ENCODE measurements at places on chromosomes 3 and 15.

GRCh38 chr3:2927259-2927658, 182.9 kb downstream of the IL5RA start:
- no peak for DNase-seq

DNA sequence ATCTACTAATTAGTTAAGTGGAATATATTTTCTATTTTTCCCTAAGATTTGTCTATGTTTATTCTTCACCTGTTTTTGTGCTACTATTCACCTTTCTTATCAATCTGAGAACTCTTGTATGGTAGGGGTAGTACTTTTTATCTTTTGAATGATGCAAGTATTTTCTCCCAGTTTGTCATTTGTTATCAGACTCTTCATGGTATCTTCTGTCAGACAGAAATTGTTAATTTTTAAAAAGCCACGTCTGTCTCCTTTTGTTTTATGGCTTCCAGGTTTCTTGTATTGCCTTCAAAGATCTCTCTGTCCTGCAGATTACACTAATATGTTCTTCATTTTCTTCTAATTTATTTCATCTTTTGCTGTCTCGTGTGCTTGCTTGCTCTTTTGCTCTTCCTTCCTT, 184.3 kb downstream of the PCCB start:
- no peak for DNase-seq

- no peak for DNase-seq
Observed at GRCh38 chr3:106740116-106740515, 637.1 kb upstream of the CCDC54 start.

GRCh38 chr15:94417501-94418293, 186.3 kb downstream of the MCTP2 start:
- DNase-seq: no peak

GRCh38 chr15:90301707-90302300, 36.3 kb downstream of the NGRN start:
- no peak for DNase-seq

DNA sequence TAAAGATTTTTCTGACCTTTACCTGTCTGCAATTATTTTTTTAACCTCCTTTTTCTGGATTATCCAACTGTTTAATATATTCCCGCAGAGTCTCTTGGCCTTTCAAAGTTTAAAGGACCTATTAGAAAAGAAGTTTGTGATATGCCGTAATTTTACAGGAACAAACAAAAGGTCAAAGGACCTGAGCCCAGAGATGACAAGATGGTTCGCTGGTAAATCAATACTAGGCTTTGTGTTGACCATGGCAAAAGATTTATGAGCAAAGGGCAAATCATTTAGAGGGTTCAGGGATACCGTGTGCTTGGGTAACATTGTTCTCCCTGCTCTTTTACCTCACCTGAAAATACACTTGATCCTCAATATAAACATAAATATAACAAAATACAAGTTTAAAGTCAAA, 923.5 kb downstream of the ROBO1 start:
- DNase-seq: no peak

- no peak for DNase-seq
Observed at GRCh38 chr3:86951322-86951721, 39.6 kb downstream of the VGLL3 start.

GRCh38 chr15:32867313-32867626, 149.5 kb downstream of the GREM1 start:
- no peak for DNase-seq

DNA sequence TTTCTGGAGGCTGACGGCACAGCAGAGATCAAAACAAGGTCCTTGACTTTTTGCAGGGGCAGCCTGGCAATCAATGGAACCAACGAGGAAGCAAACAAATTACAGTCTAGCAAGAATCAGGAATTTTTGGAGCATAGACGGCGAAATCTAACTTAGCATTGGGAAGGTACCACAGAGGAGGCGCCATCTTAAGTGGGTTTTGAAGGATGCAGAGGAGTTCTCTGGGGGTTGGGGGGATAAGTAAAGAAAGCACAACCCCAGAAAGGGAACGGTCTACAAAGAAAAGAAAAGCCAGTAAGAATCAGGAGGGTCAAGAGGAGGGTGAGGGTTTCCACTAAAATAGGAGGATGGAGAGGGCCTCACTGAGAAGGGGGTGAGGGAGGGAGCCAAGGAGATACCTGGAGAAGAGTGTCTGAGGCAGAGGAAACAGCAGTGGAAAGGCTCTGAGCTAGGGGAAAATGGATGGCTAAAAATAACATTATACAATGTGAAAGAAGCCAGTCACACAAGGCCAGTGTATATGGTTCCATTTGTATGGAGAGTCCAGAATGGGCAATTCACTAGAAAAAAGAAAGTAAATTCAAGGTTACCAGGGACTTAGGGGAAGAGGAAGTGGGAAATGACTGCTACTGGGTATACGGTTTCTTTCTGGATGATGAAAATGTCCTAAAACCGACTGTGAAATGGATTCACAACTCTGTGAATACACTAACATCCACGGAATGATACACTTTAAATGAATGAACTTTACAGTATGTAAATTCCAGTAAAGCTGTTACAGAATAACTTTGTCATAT, 25.2 kb upstream of the IQSEC1 start:
- DNase-seq: no peak

GRCh38 chr3:11969986-11970385, 34.2 kb upstream of the SYN2 start:
- DNase-seq: no peak

GRCh38 chr3:156038869-156039268, 81.5 kb upstream of the KCNAB1 start:
- no peak for DNase-seq

DNA sequence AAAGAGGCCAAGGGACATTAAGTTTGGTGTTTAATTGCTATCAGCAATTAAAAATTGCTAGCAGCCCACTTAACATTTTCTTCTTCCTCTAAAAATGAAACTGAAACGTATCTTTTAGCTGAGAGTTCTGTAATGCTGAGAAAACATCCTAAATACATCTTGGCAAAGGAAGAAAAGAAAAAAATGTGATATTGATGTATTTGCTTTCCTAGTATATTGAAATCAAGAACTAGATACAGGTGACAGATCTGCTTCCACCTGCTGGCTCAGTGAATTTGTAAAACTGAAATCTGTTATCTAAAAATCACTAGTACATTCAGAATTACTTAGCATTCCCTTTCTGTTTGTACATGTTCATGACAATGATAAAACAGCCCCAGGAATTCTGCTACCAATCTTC, 283.2 kb downstream of the ZBTB20 start:
- no peak for DNase-seq

- DNase-seq: no peak
Observed at GRCh38 chr3:195057716-195058115, 213.2 kb downstream of the XXYLT1 start.

GRCh38 chr3:46852334-46852720, 10.9 kb downstream of the MYL3 start:
- no peak for DNase-seq

- DNase-seq: no peak
Observed at GRCh38 chr15:76336254-76337058, at the start of gene ISL2. TSS of gene ISL2 (plus strand) at chr15:76336773. CDS start at chr15:76336884, 111 bp downstream.

DNA sequence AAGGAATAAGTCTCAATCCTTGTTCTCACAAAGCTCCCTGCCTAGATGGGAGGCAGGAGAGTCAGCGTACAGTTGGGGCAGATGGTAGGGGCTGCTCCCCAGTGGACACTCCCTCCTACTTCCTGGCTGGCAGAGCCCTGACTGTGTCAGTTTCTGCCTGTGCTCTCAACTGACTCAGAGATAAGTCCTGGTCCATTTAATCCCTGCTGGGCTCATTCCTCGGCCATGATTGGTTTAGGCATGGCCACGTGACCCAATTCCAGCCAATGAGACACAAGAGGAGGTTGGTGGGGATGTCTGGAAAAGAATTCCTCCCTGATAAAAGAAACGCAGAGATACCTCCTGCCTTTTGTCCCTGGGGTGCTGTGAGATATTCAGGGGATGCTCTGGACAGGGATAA, 118.1 kb upstream of the SLC6A11 start:
- DNase-seq: no peak

GRCh38 chr15:71219645-71220044, 104.4 kb downstream of the THSD4 start:
- DNase-seq: no peak

DNA sequence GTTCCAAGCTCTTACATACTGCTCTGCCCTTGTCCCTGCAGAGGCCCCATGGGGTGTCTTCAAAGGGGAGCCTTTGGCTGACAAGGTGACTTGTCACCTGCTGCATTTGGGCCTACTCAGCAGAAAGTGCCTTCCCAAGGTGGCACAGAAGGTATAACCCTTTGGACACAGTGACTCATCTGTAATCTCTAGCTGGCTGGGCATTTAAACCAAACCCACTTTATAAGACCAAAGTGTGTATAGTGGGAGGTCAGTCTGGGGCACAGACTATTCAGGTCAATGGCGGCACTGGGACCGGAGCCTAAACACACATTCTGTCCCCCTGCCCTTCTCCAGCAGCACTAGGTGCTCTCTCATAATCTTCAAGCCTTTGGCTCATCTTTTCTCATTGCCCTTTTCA, 35.1 kb downstream of the GJD2 start:
- no peak for DNase-seq

DNA sequence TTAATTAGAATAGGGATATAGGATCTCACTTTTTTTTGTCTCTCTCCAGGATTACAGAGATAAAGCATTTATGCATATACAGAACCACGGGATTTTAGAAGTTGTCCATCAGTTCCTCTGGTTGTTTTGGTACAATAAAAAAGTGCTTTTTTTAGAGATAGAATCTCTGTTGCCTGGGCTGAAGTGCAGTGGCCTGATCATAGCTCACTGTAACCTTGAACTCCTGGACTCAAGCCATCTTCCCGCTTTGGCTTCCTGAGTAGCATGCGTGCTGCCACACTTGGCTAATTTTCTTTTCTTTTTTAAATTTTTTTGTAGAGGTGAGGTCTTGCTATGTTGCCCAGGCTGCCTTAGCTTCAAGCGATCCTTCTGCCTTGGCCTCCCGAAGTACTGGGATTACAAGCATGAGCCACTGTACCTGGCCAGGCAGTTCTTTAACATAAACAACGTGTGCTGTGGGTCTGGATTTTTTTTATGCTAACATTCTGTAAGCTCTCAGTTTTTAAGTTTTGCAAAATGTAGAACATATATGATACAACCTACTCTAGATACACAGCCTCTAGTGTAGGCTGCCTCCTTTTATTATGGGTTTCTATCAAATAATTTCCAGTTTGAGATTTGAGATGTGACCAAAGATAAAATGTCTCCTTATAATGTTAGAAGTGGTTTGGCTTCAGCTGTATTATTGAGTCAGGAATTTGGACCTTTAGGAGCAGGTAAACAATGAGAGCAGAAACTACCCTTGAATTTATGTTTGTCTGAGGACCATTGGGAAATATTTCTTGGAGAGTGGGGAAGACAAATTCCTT, 57.4 kb upstream of the ULK4 start:
- DNase-seq: no peak

DNA sequence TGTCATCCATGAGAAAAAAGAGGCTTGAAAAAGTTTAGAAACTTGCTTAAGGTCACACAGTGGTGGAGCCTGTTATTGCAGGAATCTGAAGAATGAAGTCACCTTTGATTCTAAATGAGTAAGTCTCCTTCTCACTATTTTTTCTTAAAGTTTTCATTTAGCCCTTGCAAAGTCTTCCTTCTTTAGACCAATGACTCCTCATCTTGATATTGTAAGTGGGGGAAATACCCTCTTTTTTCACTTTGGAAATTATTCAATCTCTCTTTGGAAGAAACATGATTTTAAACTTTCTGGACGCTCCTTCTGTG, 787 bp upstream of the SLMAP start:
- DNase-seq: no peak

DNA sequence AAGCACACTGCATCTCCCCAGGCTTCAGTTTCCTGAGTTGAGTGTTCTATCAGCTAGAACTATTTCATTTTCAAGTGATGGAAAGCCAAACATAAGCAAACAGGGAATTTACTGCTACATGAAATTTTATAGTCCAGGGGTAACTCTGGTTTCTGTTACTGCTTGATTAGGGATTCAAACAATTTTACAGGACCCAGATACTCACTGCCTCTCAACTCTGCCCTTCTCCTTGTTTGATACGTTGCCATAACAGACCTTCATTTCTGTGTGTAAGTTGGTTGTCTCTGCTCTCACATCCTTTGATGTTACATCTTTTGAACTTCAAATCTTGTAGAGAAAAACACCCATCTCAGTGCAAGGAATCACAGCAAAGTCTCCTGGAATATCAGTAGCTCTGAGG, 572.7 kb downstream of the UNC13C start:
- DNase-seq: no peak

DNA sequence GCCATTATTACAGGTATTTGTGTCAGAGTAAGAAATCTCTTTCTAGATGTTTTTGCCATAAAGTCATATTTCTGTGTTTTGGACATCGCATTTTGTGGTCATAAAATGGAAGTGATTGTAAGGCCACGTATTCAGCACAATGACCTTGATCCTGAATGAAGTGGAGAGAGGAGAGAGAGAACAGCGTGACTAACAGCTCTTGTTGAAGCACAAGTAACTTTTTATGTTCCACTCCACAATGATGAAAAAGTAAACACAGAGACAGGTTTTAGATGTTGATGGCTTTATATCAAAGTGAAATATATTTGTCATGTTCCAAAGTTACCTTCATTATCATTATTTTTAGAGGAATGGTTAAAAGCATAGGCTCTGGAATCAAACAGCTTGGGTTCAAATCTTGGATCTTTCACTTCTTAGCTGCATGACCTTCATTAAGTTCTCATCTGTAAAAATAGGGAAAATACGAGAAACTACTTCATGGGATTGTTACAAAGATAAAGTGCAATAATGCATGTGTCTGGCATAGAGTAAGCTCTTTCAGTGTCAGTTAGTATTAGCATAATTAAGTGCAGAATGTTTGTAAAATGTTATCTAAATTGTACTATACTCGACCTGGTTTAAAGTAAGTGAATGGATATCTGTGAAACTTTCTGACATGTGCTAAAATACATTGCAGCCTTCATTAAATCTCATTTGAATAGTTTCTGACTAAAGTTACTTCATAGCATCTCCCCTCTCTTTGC, 341.5 kb upstream of the DNAJC19 start:
- no peak for DNase-seq

DNA sequence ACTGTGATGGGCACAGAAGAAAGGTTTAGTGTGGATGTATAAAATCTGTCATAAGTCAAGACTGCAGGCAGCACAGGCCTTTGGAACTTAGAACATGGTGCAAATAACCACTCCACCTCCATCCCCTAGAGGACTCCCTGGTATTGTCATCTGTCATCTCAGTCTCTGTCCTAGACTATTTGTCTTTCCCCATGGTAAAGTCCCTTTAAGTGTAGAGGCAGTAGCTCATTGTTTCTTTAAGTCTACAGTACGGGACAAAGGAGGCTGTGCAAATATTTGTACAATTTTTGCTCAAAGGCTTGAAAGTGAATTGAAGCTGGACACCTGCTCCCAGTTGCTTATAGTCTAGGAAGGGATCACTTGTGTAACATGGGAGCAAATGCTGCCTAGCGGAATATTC, 3.2 kb upstream of the PXYLP1 start:
- no peak for DNase-seq

DNA sequence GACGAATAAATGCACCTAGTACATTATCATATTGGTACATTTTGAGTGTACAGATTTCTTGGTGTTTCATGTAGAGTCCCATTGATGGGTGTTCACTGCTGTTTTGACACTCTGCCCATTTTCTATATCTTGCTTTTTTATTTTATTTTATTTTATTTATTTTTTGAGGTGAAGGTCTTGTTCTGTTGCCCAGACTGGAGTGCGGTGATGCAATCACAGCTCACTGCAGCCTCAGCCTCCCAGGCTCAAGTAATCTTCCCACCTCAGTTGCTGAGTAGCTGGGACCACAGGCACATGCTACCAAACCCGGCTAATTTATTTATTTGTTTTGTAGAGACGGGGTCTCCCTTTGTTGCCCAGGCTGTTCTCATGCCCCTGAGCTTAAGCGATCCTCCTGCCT, 44.2 kb downstream of the DNAJC13 start:
- DNase-seq: no peak

Data from heart left ventricle (tissue), 16 donors.